ENCODE measurements at places on chromosomes 6 and 20.

DNA sequence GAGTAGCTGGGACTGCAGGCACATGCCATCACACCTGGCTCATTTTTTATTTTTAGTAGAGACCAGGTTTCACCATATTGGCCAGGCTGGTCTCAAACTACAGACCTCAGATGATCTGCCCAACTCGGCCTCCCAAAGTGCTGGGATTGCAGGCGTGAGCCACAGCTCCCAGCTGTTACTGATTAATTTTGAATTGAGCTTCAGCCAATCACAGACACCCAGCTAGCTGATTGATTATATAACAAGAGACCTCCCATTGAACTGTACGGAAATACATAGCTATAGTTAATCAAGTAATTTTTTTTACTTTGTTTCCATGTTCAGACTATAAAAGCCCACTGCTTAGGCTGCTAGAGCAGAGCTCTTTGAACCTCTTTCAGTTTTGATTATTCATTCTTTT is 31.6 kb downstream of the PKIB start:
- DNase-seq = no peak

DNA sequence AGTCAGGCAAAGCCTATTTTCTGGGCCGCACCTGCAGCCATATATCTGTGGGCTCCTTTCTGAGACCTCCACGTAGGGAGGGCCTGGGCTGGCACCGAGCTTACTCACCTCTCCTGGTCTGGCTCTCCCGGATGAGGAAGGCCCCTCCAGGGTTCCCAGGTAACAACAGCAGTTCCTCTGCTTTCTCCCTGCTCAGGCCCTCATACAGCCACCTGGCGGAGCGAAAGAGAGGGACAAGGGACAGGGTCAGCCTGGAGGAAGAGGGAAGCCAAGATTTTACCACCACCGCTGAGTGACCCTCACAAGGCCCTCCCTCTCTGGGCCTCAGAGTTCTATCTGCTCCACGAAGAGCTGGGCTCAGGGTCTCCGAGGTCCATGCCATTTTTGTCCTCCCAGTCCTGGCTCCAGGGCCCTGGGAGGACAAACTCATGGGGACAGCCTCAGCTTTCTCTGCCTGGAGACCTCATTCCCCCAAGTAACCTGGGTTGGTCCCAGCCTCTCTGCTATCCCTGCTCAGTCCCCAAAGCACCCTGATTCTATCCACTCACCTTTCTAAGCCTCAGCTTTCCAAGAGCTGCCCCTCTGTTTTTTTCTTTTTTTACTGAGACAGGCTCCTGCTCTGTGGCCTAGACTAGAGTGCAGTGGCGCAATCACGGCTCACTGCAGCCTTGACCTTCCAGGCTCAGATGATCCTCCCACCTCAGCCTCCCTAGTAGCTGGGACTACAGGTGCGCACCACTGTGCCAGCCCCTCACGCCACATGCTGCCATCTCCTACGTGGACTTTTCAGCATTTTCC is 13.3 kb downstream of the SLA2 start:
- DNase-seq = peak; percentile 33

DNA sequence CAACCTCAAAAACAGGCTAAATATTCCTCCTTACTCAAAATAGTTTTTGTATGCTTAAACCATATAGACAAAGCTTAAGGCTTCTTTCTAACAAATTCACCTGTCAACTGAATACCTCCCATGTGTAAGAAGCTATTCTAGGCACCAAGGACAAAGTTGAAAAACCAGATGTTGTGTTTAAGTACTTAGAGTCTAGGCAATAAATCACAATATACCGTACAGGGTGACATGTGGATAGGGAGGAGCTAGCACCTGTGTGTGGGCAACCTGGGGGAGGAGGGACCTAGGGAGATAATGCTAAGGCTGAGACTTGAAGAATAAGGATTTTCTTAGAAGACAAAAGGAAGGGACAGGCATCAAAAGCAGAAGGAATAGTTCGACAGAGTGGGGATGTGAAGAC is 123.5 kb downstream of the LMBRD1 start:
- DNase-seq = no peak

- DNase-seq = no peak
Measured at GRCh38 chr20:6127825-6128224, 5.0 kb upstream of the FERMT1 start.

DNA sequence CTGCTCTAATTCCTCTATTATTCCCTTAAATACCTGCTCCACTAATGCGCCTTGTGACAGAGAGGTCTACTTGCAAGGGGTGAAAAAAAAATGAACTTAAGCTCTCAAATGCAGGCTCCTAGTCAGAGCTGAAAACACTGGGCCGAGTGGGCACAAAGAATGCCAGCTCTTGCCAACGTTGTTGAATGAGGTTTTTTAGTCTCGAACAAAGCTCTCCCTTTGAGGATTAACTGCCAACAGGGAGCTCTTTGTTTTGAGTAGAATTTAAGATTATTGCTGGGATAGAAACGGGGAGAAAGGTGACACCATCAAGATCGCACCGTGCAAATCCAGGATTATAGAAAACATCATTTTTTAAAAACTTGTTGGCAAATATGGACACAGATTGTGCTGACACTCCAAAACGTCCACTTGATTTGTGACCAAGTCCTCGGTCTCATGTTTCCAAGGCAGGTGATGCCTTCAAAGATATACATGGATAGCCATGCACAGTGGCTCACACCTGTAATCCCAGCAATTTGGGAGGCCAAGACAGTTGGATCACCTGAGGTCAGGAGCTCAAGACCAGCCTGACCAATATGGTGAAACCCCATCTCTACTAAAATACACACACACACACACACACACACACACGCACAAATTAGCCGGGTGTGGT is 163.2 kb downstream of the BMP7 start:
- DNase-seq = no peak

DNA sequence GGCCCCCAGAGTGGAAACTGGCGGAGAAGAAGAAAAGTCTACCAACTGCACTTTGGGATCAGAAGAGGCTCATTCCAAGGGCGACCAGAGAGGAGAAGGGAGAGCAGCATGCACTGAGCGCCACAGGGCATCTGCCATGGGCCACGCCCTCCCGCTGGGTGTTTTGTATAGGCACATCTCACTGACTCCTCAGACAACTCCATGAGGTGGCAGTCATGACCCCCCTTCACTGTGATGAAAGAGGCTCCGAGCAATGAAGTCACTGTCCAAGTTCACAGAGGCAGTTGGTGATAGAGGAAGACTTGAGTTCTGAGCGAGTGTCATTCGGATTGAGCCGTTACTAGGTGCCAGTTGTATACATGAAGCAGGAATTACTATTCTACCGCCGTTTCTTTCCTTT is 15.4 kb downstream of the BPIFB1 start:
- no peak for DNase-seq

Data from iPS DF 6.9 (cell line).